ENCODE measurements at places on chromosomes 2 and 18. TPM values are rescaled to one million over a fixed set of nuclear protein-coding genes. Genes with fewer than 3 reads are reported as not detected.

IL1RL2 gene
- 0.93 TPM for total RNA-seq

- DNase-seq, result no peak
These were observed 32.8 kb downstream of the AOX1 start for GRCh38 chr2:200618590-200619021.

GRCh38 chr18:68679528-68679927 is 35.4 kb downstream of the TMX3 start:
- no peak for DNase-seq

MDH1 gene
- total RNA-seq, result 392 TPM

GRCh38 chr18:3079653-3080052 is 66.7 kb upstream of the LPIN2 start:
- no peak for DNase-seq

All from mesenteric fat pad (tissue), 1 donor.